ENCODE measurements at places on chromosomes 7 and 10.
A peak's percentile ranks its signal among the peaks of the same experiment; 100 is the strongest.

GRCh38 chr10:5252177-5253037 lies 55.8 kb downstream of the AKR1C4 start:
- DNase-seq, result no peak

DNA sequence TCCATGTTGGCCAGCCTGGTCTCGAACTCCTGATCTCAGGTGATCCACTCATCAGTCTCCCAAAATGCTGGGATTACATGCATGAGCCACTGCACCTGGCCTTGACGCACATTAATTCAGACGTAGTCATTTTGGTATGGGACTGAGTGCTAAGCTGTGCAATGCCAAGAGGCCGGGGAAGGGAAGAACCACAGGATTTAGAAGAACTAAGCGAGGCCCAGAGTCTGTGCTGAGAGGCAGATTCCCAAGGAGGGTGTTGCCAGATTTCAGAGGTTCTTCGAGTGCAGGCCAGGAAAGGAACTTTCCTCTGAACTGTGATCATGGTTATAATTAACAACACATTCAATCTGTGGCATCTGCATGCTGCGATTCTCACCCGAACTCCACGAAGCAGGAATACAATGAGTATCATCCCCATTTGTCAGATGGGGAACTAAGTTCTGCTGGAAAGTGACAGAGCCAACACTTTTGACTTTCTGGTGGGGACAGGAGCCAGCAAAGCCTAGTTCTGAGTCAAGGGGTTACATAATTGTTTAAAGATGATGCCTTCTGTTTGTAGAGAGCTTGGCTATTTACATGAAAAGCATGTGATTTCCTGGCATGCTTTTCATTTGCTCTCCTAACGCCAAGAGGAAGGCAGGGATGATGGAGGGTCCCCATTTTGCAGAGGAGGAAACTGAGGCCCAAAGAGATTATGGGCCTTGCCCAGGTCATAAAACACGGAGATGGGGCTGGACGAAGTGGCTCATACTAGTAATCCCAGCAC lies 6.2 kb upstream of the ZAN start:
- peak; percentile 60 for DNase-seq

DNA sequence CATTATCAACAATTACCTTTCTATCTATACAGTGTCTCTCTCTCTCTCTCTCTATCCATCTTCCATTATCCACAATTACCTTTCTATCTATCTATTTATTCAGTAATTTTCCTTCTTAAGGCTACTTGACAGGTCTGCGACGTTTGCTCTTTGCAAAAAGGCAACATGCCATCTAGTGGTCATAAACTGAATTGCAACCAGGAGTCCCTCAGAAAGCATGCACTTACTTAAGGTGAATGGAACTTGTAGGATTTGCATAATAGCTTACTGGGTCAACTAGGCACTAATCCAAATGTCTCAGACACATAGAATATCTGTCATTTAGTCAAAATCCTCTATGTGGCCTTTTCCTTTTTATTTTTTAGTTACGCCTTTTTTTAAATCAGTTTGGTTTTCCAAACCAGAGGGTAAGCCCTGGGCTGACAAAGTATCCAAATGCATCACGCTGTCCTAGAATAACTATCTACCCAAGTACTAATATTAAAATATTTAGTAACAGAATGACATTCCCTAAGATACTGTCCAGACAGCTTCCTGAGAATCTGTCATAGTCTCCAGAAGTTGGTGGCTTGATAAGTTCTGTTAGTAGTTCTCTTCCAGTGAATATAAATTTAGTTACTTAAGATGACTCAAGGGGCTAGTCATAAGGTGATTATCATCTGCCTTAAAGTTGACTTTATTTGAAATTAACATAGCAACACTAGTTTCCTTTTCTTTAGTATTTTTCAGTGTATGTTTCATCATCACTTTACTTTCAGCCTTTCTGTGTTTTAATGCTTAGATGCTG lies 208.3 kb downstream of the PPP1R3A start:
- peak; percentile 86 for DNase-seq

DNA sequence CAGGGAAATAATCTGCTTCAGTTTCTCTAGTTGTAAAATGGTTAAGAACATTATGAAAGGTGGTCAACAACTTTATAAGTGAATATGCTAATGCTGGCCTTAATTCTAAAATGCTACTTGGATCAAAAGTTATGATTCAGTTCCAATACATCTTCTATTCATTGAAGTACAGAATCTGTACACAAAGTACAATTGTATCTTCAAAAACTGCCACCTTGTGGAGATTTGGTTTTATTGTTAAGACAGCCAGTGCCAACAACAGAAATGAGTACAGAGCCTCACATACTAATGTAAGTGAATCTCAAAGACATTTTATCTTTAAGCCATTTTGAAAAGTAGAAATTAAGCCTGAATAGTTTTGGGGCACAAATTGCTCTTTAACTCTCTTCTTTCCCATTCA lies 194.0 kb downstream of the CFTR start:
- DNase-seq, result peak; percentile 64

Measured in astrocyte of the spinal cord (primary cell).